Spinal cord (tissue), 10 donors: ENCODE measurements at places on chromosomes 2 and 18.

GRCh38 chr2:215274829-215275228 is 37.0 kb upstream of the ATIC start:
- no peak for DNase-seq

DNA sequence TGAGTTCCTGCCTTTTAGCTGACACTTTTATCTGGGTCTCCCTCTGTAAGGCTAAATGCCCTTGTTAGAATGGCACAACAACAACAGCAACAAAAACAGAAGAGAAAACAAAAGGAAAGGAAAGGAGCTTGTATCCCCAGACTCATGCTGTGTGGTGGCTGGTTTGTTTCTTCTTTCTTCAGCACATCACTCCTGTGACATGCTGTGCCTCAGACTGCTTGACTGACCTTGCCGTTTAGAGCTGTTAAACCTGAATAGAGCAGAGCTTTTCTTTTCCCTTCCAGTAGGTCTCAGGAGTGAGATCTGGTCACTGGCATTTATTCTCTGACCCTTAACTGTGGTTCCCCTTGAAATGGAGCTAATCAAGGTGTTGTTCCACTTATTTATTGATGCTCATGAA is 18.9 kb downstream of the GALNT13 start:
- DNase-seq: no peak

DNA sequence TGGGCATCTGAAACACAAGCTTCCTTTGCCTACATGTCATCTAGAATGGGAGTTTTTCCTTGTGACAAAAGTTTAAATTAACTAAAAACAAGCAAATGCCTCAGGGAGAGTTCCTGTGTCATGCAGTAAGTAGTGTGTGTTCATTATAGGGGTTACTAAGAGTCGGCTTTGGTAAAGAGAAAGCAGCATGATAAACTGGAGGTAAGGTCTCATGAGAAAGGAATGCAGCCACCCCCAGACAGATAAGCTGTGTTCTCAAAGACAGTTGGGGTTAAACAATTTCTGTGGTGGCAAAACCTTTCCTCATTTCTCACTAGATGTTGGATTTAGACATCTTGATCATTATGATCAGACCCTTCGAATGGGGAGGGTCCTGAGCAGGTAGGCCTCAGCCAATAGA is 129.7 kb downstream of the MAP4K4 start:
- DNase-seq: no peak

GRCh38 chr2:218192902-218193430 is 24.0 kb upstream of the ARPC2 start:
- DNase-seq: no peak

- no peak for DNase-seq
Measured at GRCh38 chr2:240320204-240320993, 115.1 kb upstream of the GPC1 start.

DNA sequence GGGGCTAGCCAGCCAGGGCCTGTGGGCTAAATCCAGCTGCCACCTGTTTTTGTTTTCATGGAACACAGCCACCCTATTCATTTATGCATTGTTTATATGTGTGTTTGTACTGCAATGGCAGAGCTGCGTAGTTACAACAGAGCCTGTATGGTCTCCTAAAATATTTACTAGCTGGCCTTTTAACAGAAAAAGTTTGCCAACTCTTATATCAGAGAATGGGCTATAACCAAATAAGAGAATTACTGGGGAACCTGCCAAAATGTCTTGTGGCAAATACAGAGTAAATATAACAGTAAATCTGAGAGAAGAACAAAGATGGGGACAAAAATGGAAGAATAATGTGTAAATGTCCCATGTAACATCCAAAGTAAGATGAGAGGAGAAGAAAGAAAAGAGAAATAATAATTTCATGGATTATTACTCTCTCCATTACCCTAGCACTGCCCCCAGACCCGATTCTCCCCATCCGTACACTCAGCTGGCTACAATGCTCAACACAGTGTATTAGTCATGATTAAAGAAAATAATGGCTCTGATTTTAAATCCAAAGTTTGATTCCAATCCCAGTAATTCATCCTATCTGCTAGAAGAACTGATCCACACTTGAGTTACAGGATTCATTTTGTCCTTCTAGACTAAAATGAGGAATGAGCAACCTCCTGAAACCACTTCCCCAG is 249.3 kb downstream of the LRATD1 start:
- no peak for DNase-seq

DNA sequence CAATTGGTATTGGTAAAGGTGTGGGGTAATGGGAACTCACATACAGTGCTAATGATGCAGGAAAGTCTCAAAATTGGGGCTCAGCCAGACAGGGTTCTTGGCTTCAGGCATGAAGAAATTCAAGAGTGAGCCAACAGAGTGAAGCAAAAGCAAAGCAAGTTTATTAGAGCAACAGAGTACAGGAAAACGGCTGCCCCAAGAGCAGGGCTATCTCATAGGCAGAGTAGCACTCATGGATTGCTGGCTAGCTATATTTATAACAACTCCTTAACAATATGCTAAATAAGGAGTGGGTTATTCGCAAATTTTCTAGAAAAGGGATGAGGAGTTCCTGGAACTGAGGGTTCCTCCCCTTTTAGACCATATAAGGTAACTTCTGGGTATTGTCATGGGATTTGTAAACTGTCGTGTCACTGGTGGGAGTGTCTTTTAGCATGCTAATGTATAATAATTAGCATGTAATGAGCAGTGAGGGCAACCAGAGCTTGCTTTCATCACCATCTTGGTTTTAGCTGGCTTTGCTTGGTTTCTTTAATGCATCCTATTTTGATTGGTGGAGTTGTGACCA is 233.8 kb upstream of the NOL4 start:
- DNase-seq: peak; percentile 5

DNA sequence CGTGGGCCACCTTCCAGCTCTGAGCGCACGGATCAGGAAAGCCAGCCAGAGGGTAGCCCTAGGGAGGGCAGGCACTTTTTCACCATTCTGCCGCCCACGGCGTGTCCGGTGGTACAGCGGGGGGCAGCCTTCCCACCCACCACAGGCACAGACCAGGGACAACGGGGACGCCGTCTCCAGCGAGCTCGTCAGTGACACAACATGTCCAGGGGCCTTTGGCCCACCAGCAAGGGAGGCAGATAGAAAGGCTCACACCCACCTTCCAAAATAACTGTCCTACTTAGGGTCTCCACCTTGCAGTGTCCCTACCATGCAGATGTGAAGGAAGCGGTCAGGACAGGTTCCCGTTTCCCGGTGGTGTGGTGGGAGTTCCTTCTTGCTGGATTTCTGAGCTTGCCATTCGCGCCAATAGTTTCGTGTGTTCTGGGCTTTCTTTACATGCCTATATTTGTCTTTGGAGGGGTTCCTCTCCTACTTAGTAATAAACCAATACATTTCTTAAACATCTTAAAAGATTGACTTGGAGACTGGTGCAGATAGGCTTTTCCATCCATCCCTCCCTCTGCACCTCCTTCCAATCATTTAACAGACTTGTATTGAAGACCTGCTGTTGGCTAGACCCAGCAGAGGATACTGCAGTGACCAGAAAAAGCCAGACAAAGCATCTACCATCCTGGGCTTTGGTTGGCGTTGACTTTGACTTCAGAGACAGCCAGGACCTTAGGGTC is 872 bp downstream of the ASB1 start:
- no peak for DNase-seq

DNA sequence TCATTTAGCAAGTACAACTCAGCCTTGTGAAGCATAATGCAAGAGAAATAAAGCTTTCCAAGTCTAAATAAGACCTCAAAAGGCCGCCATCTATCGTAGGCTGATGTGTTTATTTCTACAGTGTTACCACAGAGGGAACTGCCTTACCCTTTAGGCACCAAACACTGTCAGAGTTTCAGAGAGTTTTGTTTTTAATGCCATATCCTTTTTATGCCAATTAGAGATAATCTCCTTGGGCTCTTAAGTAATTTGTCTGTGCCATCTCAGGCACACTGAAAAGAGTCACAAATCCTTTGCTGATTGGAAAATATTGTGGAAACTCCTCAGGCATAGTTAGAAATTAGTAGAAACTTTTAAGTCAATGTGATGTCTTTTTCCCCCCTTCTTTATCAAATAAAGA is 797.1 kb downstream of the SLC4A3 start:
- no peak for DNase-seq

- no peak for DNase-seq
Measured at GRCh38 chr2:71877636-71878035, 270.0 kb downstream of the CYP26B1 start.

- no peak for DNase-seq
Measured at GRCh38 chr2:230412846-230413245, 3.2 kb upstream of the SP100 start.

DNA sequence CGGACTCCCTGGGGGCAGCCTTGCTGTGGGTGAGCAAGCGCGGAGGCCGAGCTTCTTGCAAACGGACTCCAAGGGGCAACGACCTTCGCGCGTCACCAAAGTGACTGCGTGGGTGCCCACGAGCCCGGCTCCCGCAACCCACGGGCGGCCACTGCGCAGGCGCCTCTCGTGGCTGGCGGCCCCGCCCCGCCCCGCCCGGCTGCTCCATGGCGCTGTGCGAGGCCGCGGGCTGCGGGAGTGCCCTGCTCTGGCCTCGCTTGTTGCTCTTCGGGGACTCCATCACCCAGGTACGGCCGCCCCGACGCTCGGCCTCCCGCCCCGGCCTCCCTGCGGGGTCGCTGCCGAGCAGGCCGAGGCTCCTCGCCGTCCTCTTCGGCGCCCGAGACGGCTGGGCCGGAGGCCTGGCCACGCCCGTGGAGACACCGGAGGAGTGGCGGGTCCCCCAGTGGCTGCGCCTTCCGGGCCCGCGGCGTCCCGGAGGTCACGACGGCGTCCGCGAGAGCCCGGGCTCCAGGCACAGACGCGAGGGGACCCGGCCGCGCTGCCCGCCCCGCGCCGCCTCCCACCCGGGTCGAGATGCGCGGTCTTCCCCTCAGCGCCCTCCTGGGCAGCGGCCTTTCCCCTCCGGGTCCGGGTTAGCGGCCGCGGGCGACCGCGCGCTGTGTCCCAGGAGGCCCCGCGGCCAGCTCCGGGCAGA is at the start of gene IAH1:
IAH1 (plus strand) TSS at position 191 of the 697 bp plus-strand sequence; CDS start at position 207, 16 bp downstream.
- DNase-seq: peak; percentile 40

- DNase-seq: no peak
Measured at GRCh38 chr2:18910843-18911242, 321.5 kb upstream of the NT5C1B start.

DNA sequence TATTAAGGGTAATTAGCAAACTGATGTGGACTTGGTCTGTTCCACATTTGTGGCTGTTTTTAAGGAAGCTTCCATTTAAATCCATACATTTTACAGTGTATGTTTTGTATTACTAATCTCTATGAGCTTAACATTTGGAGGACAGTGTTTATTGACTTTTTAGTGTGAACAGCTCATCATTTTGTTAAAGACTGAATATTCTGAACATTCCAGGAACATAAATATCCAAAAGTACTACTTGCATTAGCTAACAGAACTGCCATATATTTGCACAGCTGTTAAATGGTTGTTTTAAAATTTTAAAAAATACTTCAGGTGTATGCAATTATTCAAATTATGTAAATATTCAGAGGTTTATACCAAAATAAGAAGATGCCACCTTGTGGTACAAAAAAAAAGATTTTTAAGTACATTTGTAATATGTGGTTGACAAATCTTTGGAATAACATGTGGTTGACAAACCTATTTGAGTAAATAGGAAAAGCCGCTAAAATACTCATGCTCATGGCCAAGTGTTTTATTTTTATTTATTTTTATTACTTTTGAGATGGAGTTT is 439.7 kb upstream of the FANCL start:
- no peak for DNase-seq
